ENCODE measurements at places on chromosomes 4 and X.

- no peak for DNase-seq
These were observed 15.9 kb downstream of the HMGB2 start for GRCh38 chr4:173318240-173318639.

- DNase-seq, result no peak
These were observed 338.3 kb upstream of the FSTL5 start for GRCh38 chr4:162502109-162502508.

GRCh38 chr4:99248714-99249113, 29.7 kb upstream of the ADH6 start:
- no peak for DNase-seq

DNA sequence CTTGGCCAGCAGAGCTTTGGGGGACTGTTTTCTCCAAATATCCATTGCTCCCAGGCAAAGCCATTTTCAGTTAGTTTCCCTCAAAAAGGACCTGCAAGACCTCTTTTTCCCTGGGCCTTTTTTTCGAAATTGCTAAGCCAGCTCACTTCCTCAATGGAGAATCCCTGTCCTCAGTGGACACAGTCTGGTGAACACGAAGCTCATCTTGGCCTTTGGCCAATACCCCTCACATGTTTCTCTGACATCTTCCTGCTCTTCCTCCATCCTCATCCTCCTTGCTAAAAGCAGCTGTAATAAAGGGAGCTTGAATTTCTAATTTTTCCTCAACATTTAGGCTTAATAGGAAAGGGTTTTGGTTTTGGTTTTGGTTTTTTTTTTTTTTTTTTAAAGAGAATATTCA, 17.6 kb upstream of the PRPS1 start:
- DNase-seq, result no peak

- DNase-seq, result no peak
These were observed 1.6 kb upstream of the LIN54 start for GRCh38 chr4:83012200-83012686.

- no peak for DNase-seq
These were observed 1712.4 kb upstream of the TENM3 start for GRCh38 chr4:180530787-180531186.

GRCh38 chrX:456551-457291, 70.0 kb upstream of the PPP2R3B start:
- DNase-seq, result no peak

GRCh38 chrX:39862963-39863362, 234.8 kb downstream of the BCOR start:
- DNase-seq, result no peak
